Neuronal stem cell (in vitro differentiated cells): ENCODE measurements at places on chromosomes 5 and 9.

- no peak overlapping the region for H3K4me3 ChIP-seq
- no peak for DNase-seq
- H3K27me3 ChIP-seq, result no peaks in the 10 kb centered on the region
- no peaks in the 10 kb centered on the region for H3K36me3 ChIP-seq
These were observed 11.2 kb downstream of the SPATA31D1 start for GRCh38 chr9:81999806-82000205.

GRCh38 chr9:109813303-109813702, 33.3 kb downstream of the PALM2AKAP2 start:
- H3K4me3 ChIP-seq, result no peak overlapping the region
- H3K27me3 ChIP-seq, result no peaks in the 10 kb centered on the region
- H3K4me1 ChIP-seq, result no peaks in the 10 kb centered on the region
- DNase-seq, result no peak
- no peaks in the 10 kb centered on the region for H3K36me3 ChIP-seq

DNA sequence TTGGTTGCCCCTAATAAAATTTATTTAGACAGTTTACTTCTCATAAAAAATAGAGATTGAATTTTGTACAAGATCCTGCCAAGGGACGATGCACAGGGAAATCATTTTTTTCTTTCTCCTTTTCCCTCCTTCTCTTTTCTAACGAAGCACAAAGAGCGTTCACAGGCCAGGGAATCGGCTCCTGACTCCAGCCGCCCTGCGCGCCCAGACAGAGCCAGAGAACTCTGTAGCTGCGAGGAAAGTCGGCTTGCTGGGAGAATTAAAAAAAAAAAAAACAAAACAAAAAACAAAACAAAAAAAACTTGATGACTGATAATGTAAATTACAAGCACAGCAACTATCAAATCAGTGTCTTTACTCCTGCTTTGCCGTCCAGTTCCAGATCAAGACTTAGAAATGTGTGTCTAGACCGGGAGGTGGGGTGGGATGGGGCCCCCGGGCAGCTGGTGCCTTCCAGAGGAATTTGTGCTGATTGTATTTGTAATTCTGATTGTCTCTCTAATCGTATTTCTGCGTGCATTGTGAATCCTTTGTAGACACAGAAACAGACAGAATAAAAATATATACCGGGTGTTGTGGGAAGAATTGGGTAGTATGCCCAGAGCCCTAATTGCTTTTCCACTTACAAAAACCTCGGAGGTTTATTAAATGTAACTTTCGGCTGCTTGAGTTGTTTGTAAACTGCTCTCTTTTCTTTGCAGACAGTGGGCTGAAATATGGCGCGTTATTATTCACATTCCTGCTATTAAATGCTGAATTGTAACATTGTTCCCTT, 3.6 kb upstream of the OTP start:
- no peak overlapping the region for H3K27ac ChIP-seq
- no peak overlapping the region for H3K4me3 ChIP-seq
- H3K36me3 ChIP-seq, result no peaks in the 10 kb centered on the region
- H3K4me1 ChIP-seq, result peaks cover 7% of the 10 kb centered on the region
- peaks cover 26% of the 10 kb centered on the region for H3K27me3 ChIP-seq

GRCh38 chr5:88860501-88860900, 22.5 kb downstream of the MEF2C start:
- no peaks in the 10 kb centered on the region for H3K27me3 ChIP-seq
- no peak for DNase-seq
- no peak overlapping the region for H3K27ac ChIP-seq
- H3K36me3 ChIP-seq, result no peaks in the 10 kb centered on the region
- H3K4me3 ChIP-seq, result no peak overlapping the region
- no peaks in the 10 kb centered on the region for H3K4me1 ChIP-seq

DNA sequence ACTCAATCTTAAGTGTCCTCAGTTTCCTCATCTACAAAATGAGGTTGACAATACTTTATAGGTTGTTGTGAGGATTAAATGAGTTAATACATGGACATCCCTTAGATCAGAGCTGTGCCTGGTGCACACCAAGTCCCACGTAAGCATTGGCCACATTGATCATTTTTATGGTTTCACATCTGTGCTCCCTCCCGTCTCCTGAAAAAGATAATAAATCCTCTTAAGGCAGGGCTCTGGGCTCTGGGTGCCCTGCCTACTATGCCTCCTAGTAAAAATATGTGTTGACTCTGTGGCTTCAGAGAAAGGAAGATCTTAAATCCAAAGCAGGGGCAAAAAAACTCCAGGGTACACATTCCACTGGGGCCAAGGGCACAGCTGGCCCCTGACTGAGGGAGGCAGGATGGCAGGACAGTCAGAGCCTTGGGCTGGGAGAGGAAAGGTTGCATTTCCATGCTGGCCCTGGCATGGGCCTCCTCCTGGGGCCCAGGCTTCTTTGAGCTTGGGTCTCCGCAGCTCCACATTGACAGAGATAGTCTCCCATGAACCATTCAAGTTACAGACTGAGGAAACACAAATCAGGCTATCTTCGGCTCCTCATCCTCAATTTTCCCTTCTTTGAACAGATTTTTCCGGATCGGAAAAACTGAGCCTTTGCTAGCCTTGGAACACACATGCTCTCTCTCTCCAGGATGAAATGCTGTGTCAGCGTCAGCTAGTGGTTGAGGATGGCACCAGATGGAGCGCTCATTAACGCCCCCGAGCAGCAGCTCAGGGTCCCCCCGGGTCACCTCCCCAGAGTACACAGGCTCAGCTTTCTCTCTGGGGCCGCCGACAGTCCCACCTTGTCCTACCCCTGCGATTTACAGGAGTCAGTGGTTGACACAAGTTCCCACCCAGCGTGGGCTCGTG, 22.4 kb upstream of the KIF12 start:
- no peaks in the 10 kb centered on the region for H3K27me3 ChIP-seq
- no peaks in the 10 kb centered on the region for H3K36me3 ChIP-seq
- peaks cover 11% of the 10 kb centered on the region for H3K4me1 ChIP-seq
- DNase-seq, result no peak

DNA sequence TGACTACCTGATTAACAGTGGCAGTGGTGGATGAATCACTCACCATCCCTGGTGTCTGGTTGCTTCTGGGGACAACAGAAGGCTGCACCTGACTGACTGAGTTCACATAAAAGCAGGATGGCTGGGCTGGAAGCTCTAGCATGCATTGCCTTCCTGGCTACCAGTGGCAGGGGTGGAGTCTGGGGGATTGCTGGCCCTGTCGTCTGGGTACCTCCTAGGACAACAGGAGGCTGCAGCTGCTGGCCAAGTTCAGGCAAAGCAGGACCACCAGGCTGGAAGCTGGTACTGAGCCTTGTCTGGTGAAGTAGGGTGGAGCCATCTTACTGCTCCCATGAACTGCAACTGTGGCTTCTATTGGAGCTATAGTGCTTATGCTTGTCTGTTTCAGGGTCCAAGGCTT, 480.8 kb upstream of the CTNND2 start:
- no peak overlapping the region for H3K4me3 ChIP-seq
- no peak for DNase-seq
- no peaks in the 10 kb centered on the region for H3K4me1 ChIP-seq
- H3K36me3 ChIP-seq, result no peaks in the 10 kb centered on the region
